MCF 10A (cell line): ENCODE measurements at places on chromosomes 7 and 10. TPM values are rescaled to one million over a fixed set of nuclear protein-coding genes. Genes with fewer than 3 reads are reported as not detected.

The MOSPD3 gene
- 5.2 and 7.4 TPM in 2 replicates for total RNA-seq

The NUTM2E gene
- total RNA-seq: 0.12 and 0.37 TPM in 2 replicates

The EXOC4 gene
- total RNA-seq: 105 and 127 TPM in 2 replicates

The LRRN3 gene
- not detected in 2 replicates for total RNA-seq

The PRF1 gene
- total RNA-seq: not detected in 2 replicates

The CCNY gene
- 68.9 and 79.7 TPM in 2 replicates for total RNA-seq

The NRG3 gene
- not detected in 2 replicates for total RNA-seq

The HOXA10 gene
- total RNA-seq: 3.9 and 5.6 TPM in 2 replicates

The ATOH7 gene
- not detected in 2 replicates for total RNA-seq

The CYP3A5 gene
- total RNA-seq: 0.58 and 0.83 TPM in 2 replicates

The CDCA7L gene
- total RNA-seq: 21.7 and 43.6 TPM in 2 replicates
